HT-29 (cell line): ENCODE measurements at places on chromosomes 12 and 14. TPM values are rescaled to one million over a fixed set of nuclear protein-coding genes. Genes with fewer than 3 reads are reported as not detected.

GRCh38 chr14:83342590-83342989 lies 1808.9 kb upstream of the SEL1L start:
- no peak for DNase-seq

NOC4L gene
- 45.8 and 47.0 TPM in 2 replicates for total RNA-seq

BDKRB2 gene
- 0.05 TPM in 1 of 2 replicates, not detected in the other for total RNA-seq

GRCh38 chr14:57502586-57503254 lies 9.1 kb upstream of the CCDC198 start:
- peak; percentile 29 for DNase-seq
